ENCODE measurements at places on chromosomes 12 and 14. TPM values are rescaled to one million over a fixed set of nuclear protein-coding genes. Genes with fewer than 3 reads are reported as not detected.
A peak's percentile ranks its signal among the peaks of the same experiment; 100 is the strongest.

RNASE11 gene
- total RNA-seq = not detected

DTX1 gene
- not detected for total RNA-seq

- H3K36me3 ChIP-seq = peaks cover 8% of the 10 kb centered on the region
- peak overlapping the region; percentile 13 for H3K4me3 ChIP-seq
- no peaks in the 10 kb centered on the region for H3K27me3 ChIP-seq
- DNase-seq = peak; percentile 56
- peaks cover 42% of the 10 kb centered on the region for H3K4me1 ChIP-seq
- H3K27ac ChIP-seq = peak overlapping the region; percentile 51
Observed at GRCh38 chr12:95212586-95212985, 4.7 kb downstream of the FGD6 start.

- H3K4me1 ChIP-seq = peaks cover 13% of the 10 kb centered on the region
- H3K27ac ChIP-seq = no peak overlapping the region
- DNase-seq = no peak
- H3K27me3 ChIP-seq = no peaks in the 10 kb centered on the region
Observed at GRCh38 chr14:31057701-31058364, 31.7 kb upstream of the STRN3 start.

GRCh38 chr12:99087278-99087677, 442.2 kb downstream of the APAF1 start:
- H3K36me3 ChIP-seq = no peaks in the 10 kb centered on the region
- H3K27me3 ChIP-seq = no peaks in the 10 kb centered on the region
- H3K4me3 ChIP-seq = no peak overlapping the region
- H3K27ac ChIP-seq = no peak overlapping the region
- DNase-seq = no peak
- no peaks in the 10 kb centered on the region for H3K4me1 ChIP-seq

DNA sequence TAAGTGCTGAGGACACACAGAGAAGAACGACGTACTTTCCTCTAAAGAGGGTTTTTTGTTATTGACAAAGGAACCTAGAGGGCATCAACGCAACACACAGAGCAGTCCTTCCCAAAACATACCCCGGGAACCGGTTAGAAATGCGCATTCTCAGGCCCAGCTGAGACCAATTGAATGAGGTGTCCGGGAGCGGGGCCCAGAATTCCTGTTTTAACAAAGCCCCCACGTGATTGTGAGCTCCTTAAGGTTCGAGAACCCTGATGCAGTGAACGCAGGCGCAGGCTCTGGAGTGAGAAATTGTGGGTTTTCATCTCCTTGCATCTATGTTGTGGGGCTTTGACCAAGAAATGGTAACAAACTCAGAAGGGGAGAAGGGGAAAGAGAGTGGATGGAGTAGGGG, 51.0 kb upstream of the TBX3 start:
- no peak overlapping the region for H3K4me3 ChIP-seq
- H3K27me3 ChIP-seq = no peaks in the 10 kb centered on the region
- H3K27ac ChIP-seq = no peak overlapping the region
- no peaks in the 10 kb centered on the region for H3K36me3 ChIP-seq

GRCh38 chr12:109553483-109553882, 19.8 kb downstream of the MMAB start:
- no peak overlapping the region for H3K4me3 ChIP-seq
- DNase-seq = peak; percentile 23
- no peak overlapping the region for H3K27ac ChIP-seq
- H3K36me3 ChIP-seq = no peaks in the 10 kb centered on the region
- peaks cover 9% of the 10 kb centered on the region for H3K4me1 ChIP-seq

DNA sequence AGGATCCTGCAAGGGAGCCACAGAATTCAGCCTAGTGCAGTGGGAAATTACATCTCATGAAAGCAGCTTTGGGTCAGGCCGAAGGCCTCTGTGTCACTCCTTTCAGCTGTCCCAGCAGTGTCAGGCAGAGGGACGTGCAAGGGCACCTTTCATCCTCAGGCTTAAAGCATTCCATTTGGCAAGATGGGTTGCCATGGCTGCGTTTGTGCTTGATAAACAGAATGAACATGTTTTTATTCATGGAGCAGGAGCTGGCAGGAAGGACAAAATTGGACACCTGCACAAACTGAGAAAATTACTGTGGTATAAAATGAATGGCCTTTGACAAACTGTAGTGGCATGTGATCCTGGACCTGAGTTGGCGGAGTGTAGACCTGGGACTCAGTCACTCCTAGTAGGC, 29.4 kb downstream of the ACAD10 start:
- H3K27me3 ChIP-seq = no peaks in the 10 kb centered on the region
- peaks cover 26% of the 10 kb centered on the region for H3K36me3 ChIP-seq
- no peak overlapping the region for H3K4me3 ChIP-seq
- no peak for DNase-seq

TAS2R10 gene
- 0.58 TPM for total RNA-seq

- no peak overlapping the region for H3K27ac ChIP-seq
- peaks cover 3% of the 10 kb centered on the region for H3K27me3 ChIP-seq
- no peak overlapping the region for H3K4me3 ChIP-seq
- H3K36me3 ChIP-seq = no peaks in the 10 kb centered on the region
Observed at GRCh38 chr14:48429512-48429911, 754.1 kb upstream of the MDGA2 start.

- no peak overlapping the region for H3K27ac ChIP-seq
- H3K4me1 ChIP-seq = no peaks in the 10 kb centered on the region
- no peak overlapping the region for H3K4me3 ChIP-seq
- H3K27me3 ChIP-seq = peaks cover 15% of the 10 kb centered on the region
- DNase-seq = no peak
Observed at GRCh38 chr12:94848966-94849365, 154.5 kb downstream of the NDUFA12 start.

GPR137C gene
- total RNA-seq = 0.63 TPM

STYK1 gene
- total RNA-seq = 8.6 TPM

ARMH4 gene
- total RNA-seq = 2.6 TPM

DNA sequence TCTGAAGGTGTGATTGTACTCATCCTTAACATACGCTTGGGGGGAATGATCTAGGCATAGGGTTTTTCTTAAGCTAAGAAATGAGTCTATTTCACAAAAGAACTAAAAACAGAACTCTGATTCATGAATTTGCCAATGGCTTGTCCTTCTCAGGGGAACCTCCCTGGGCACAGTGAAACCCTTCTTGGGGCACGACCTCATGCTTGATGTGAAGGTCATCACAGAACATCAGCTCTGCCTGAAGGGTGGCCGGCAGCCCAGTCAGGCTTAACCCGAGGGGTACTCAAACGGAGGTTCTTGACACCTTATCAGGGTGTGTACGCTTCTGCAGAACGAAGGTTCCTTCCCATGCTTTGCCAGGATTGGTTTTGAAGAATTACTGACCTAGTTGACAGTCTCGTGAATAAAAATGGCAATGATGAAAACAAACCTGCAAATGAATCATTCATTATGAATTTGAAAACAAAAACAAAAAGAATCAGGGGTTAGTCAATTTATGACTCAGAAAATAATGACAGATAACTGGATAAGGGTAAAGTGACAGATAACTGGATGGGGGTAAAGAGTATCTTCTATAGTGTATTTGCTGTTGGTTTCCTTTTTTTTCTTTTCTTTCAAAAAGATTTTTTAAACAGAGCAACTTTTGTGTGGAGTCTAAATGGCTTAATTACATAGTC, 86.4 kb downstream of the GALNT8 start:
- H3K27ac ChIP-seq = no peak overlapping the region
- no peak overlapping the region for H3K4me3 ChIP-seq
- peaks cover 3% of the 10 kb centered on the region for H3K27me3 ChIP-seq
- H3K36me3 ChIP-seq = no peaks in the 10 kb centered on the region
- DNase-seq = no peak

DNA sequence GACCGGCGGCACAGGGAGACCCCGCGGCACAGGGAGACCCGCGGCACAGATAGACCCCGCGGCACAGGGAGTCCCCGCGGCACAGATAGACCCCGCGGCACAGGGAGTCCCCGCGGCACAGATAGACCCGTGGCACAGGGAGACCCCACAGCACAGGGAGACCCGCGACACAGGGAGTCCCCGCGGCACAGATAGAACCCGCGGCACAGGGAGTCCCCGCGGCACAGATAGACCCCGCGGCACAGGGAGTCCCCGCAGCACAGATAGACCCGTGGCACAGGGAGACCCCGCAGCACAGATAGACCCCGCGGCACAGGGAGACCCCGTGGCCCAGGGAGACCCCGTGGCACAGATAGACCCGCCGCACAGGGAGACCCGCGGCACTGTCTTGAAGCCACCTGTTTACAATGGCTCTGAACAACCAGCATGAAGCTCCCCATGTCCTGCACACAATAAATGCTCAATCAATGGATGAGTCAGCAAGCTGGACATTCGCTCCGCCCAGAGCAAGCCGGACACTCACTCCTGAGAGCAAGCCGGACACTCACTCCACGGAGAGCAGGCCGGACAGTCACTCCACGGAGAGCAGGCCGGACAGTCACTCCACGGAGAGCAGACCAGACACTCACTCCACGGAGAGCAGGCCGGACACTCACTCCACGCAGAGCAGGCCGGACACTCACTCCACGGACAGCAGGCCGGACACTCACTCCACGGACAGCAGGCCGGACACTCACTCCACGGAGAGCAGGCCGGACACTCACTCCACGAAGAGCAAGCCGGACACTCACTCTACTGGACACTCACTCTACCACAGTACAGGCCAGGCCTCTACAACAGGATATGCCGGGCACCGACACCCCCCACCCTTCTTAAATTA, 121.9 kb downstream of the RFLNA start:
- H3K27me3 ChIP-seq = no peaks in the 10 kb centered on the region
- peaks cover 10% of the 10 kb centered on the region for H3K36me3 ChIP-seq
- peaks cover 15% of the 10 kb centered on the region for H3K4me1 ChIP-seq
- no peak for DNase-seq
- H3K4me3 ChIP-seq = no peak overlapping the region

Measured in PC-3 (cell line).